ENCODE measurements at places on chromosomes 13 and 19. TPM values are rescaled to one million over a fixed set of nuclear protein-coding genes. Genes with fewer than 3 reads are reported as not detected.

DNA sequence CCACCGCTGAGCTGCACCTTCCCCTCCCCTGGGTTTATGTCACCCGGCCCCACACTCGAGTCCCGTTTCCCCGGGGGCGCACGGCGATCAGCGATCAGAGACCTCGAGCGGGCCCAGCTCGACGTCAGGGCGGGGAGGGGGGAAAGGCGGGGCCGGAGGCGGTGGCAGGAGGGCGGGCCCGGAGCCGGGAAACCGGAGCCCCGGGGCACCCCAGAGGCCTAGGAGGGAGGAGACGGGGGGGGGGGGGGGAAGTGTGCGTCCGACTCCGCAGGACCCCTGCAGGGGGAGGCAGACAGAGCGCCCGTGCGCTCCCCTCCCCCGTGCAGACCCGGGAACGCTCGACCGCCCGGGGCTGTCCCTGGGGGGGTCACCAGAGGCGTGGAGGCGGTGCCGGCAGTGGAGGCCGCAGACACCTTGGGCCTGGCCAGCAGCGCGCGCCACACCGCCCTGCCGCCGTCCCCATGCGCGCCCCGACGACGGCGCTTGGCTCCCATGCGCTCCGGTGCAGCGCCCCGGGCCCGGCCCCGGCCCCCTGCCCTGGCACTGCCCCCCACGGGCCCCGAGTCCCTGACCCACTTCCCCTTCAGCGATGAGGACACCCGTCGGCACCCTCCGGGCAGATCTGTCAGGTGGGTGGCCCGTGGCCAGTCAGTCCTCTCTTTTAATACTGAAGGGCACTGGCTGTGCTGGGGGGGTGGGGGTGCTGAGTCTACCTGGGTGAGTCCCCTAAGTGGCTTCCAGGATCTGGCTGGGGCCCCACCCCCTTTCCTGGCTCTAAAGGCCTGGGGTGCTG is 11.8 kb downstream of the PDE4A start:
- peak; percentile 94 for DNase-seq

DNA sequence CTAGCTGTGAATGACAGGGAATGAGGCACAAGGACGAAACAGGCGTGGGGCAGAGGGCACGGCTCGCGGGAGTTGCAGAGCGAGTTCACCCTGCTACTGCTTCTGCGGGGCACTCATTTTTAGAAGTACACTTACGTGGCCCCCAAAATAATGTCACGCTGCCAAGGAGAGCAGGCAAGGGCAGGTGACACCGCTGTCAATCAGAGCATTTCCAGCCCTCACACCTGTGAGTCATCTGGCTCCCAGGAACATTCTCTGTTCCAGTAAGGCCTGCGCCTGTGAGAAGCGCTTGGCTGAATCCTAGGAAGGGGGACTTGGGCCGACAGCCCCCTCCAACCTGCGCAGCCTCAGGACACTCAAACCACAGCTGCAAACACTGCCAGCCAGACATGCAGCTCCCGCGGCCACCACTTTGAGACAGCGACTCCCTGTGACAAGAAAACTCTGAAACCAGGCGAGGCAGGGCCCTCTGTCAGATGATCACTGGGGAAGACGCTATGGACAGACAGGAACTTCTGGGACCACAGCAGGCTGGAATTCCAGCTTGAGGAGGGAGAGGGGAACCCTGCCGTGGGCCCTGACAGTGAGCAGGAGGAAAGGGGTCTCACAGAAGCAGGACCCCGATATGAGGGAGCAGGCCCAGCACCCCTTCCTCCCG is 12.7 kb downstream of the DOT1L start:
- no peak for DNase-seq

GRCh38 chr13:111958612-111959395 is 108.1 kb upstream of the SOX1 start:
- DNase-seq: no peak

CCDC106 gene
- total RNA-seq: 7.9 TPM

All from lower leg skin (tissue), 4 donors.